Cerebellum (tissue), 4 donors: ENCODE measurements at places on chromosomes 12 and 14. TPM values are rescaled to one million over a fixed set of nuclear protein-coding genes. Genes with fewer than 3 reads are reported as not detected.

DNA sequence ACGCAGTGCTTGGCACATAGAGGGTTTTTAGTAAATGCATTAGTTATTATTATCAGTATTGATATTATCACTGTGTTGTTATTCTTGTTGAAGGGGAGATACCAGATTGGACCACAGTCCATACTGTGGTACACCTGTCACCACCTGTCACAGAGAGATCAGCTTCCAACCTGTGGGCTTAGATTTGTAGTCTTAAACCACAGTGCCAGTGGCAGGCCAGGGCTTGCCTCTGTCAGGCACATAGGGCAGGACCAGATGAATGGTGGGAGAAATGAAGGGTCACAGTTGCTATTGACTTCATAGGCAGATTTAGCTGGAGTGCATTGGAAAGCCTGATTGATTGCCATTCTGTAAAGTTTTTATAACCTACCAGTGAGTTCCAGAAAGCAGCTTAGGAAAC, 35.1 kb downstream of the ARL1 start:
- DNase-seq = no peak

GRCh38 chr14:31312934-31313333, 105.3 kb upstream of the HECTD1 start:
- no peak for DNase-seq

GRCh38 chr12:120199025-120199424, 1.9 kb downstream of the RPLP0 start:
- DNase-seq = no peak

- no peak for DNase-seq
Observed at GRCh38 chr12:130989391-130989790, 35.7 kb downstream of the ADGRD1 start.

DNA sequence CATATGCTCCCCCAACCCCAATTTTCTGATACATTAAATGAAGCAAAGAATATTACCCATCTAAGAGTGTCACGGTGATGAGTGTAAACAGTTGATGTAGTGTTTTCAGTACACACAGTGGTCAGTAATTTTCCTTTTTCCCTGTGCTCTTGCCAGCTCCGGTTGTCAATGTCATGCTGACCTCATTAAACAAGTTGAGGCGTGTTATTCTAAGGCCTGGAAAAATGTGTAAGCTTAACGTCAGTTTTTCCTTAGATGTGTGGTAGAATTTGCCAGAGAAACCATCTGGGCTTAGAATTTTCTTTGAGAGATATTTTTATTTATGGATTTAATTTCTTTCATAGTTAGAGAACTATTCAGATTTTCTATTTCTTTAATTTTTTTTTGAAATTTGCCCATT, 11.7 kb upstream of the SERPINA6 start:
- DNase-seq = no peak

- DNase-seq = no peak
Observed at GRCh38 chr14:20904393-20905029, 13.3 kb downstream of the RNASE3 start.

DNA sequence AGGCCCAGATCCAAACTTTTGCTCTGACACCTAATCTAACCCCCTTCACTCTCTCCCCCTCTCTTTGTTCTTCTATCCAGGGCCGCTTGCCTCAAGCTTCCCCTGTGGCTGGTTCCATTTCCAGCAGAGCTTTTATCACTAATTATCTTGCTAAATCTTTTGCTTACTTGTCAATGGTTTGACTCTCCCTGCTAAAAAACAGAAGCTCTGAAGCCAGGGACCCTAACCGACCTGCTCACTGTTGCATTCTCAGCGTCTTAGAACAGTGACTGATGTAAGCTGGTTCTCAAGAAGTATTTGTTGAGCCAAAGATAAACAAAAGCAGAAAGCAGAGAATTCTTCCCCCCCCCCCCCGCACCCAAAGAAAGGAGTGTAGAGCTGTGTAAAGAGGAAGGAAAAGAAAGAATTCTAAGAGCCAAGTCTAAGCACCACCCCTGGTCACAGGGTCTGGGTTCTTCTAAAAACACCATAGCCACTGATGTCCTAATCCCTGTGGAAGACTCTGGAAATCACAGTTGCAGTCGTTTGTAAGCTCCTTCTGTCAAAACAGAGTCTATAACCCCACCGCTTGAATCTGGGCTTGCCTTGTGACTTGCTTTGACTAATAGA, 385.8 kb downstream of the MED13L start:
- no peak for DNase-seq

DNA sequence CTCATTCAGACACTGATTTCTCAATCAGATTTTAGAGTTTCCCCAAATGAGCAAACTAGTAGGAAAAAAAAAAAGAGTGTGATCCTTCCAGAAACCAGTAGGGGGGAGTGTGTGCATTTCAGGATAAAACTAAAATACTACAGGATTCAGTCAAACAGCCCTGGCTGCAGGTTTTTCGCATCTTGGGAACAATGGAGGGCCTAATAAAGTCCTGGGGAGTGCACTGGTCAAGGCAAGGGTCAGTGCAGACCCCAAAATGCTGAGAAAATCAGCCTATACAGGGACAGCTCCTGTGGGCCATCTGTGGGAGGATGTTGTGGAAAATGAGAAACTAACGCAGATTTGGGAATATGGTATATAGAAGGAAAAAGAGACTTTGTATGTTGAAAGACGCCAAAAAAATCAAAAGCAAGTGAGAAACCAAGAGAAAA, 22.2 kb upstream of the ABCD4 start:
- no peak for DNase-seq

DNA sequence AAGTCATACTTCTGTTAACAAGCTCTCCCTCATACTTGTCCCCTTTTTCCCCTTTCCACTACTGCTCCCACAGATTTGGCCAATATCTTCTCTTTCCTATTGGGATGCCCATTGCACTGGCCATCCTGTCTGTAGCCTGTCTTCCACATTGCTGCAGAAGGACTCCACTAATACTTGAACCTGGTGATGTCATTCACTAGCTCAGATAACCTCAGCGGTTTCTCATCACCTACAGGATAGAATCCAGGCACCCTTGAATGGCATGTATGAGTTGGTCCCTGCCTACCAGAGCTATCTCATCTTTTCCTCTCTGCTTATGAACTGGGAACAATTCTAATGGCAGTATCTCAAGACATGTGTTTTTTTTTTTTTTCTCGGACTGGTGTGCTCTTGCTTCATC, 84.6 kb downstream of the PTPRR start:
- no peak for DNase-seq

GRCh38 chr12:95494888-95495287, 20.9 kb downstream of the METAP2 start:
- no peak for DNase-seq

DNA sequence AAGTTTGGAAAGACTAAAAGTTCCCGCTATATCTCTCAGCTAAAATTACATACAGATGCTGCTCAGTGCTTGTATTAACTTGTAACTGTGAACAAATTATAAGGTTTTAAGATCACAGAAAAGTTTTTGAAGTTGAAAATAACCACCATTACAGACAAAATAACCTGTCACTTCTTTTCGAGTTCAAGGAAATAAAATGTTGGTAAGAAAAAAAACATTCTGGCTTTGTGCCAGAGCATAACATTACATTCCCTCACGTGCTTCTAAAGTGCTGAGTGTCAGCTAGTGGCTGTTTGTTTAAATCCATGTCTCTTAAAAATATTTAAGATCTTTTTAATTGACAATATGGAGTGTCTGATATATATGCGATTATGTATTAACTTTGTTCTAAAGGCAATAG, 27.2 kb upstream of the ADAMTS20 start:
- no peak for DNase-seq

- no peak for DNase-seq
Observed at GRCh38 chr12:87756721-87757120, 272.5 kb downstream of the C12orf50 start.

- DNase-seq = no peak
Observed at GRCh38 chr14:32623300-32624093, 294.4 kb downstream of the AKAP6 start.

SOAT2 gene
- total RNA-seq = 0.27 TPM

KRT82 gene
- total RNA-seq = not detected

VAMP1 gene
- total RNA-seq = 10.5 TPM

EXOC3L4 gene
- 0.36 TPM for total RNA-seq

RASSF9 gene
- total RNA-seq = 2.4 TPM

CRIP2 gene
- total RNA-seq = 49.7 TPM

NKX2-1 gene
- total RNA-seq = not detected

MMP14 gene
- 17.6 TPM for total RNA-seq

NPFF gene
- total RNA-seq = not detected
